Stimulated activated CD4-positive, alpha-beta T cell treated with anti-CD3 and anti-CD28 coated beads, Interleukin-15, amount 100 ng/mL, for 1 hour (primary cell): ENCODE measurements at places on chromosomes 1 and 21.
A peak's percentile ranks its signal among the peaks of the same experiment; 100 is the strongest.

GRCh38 chr1:228417483-228418203 is 982 bp upstream of the TRIM17 start:
- no peak for DNase-seq

- DNase-seq = no peak
Observed at GRCh38 chr1:26283279-26283853, 3.5 kb downstream of the SH3BGRL3 start.

GRCh38 chr1:55673416-55673815 is 458.3 kb upstream of the USP24 start:
- no peak for DNase-seq

GRCh38 chr1:14961661-14962267 is 191.8 kb upstream of the TMEM51 start:
- no peak for DNase-seq

- DNase-seq = no peak
Observed at GRCh38 chr1:61011561-61012263, 70.6 kb upstream of the NFIA start.

- no peak for DNase-seq
Observed at GRCh38 chr1:205458777-205459566, 3.1 kb upstream of the BLACAT1 start.

- DNase-seq = no peak
Observed at GRCh38 chr21:46180079-46180722, 4.1 kb downstream of the SPATC1L start.

DNA sequence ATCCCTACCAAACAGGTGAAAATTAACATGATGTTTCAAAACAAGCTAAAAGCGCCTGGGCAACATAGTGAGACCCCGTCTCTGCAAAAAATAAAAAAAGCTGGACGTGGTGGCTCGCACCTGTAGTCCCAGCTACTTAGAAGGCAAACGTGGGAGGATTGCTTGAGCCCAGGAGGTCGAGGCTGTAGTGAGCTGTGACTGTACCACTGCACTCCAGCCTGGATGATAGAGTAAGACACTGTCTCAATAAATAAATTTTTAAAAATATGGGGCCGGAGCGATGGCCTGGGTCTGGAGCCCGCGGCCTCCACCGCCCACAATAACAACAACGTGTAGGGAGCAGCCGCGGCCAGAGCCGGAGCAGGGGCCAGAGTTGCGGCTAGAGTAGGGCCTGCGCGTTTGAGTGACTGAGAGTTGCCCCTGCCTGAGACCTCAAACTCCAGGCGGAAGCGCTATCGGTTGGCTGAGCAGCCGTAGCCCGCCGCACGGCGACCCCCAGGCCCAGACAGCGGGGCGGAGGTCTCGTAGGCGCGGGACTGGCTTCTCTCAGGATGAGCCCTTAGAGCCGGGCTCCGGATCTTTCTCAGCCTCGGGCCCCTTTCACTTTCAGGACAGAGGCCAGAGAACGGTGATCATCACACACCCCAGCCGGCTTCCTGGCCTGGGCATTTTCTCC is 41.4 kb downstream of the ZMYM1 start:
- no peak for DNase-seq

- DNase-seq = no peak
Observed at GRCh38 chr21:45572231-45572630, 30.0 kb upstream of the SLC19A1 start.

- DNase-seq = no peak
Observed at GRCh38 chr1:113859478-113860175, 11.9 kb downstream of the PTPN22 start.

- DNase-seq = no peak
Observed at GRCh38 chr1:203276916-203277545, 28.3 kb upstream of the BTG2 start.

DNA sequence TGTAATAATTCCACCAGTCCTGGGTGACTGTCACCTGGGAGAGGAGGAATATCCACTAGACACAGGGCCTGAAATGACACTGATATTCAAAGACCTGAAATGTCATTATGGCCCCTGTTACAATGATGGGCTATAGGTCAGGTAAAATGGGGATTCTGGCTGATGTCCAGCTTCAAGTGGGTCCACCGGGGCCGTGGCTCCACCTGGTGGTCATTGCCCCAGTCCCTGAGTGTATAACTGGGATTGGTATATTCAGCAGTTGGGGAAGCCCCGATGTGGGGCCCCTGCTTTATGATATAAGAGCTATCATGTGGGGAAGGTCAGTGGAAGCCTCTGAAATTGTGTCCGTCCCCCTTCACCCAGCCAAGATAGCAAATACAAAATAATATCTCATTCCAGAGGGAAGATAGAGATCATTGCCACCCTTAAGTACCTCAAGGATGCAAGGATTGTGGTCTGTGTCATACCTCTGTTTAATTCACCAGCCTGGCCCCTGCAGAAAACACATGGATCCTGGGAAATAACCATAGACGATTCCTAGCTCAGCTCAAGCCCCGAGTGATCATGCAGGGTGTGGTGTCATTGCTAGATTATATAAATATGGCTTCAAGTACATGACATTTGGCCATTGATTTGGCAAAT is 19.4 kb downstream of the PLEKHO1 start:
- peak; percentile 22 for DNase-seq

GRCh38 chr1:230709619-230710542 is 4.0 kb downstream of the AGT start:
- no peak for DNase-seq

DNA sequence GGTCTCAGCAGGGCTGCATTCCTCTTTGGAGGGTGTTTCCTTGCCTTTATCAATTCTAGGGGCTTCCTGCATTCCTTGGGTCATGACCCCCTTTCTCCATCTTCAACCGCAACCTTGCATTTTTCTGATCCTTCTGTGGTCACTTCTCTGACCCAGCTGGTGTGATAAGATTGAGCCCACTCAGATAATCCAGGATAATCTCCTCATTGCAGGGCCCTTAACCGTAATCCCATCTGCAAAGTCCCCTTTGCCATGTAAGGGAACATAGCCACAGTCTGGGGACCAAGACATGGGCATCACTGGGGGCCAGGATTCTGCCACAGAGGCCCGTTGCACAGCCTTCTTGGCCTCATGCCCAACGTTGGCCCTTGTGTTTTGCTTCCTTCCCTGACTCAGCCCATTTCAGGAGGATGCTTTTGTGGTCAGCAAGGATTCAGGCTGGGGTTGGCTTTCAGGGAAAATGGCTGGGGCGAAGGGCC is 35.0 kb upstream of the IL19 start:
- DNase-seq = no peak

DNA sequence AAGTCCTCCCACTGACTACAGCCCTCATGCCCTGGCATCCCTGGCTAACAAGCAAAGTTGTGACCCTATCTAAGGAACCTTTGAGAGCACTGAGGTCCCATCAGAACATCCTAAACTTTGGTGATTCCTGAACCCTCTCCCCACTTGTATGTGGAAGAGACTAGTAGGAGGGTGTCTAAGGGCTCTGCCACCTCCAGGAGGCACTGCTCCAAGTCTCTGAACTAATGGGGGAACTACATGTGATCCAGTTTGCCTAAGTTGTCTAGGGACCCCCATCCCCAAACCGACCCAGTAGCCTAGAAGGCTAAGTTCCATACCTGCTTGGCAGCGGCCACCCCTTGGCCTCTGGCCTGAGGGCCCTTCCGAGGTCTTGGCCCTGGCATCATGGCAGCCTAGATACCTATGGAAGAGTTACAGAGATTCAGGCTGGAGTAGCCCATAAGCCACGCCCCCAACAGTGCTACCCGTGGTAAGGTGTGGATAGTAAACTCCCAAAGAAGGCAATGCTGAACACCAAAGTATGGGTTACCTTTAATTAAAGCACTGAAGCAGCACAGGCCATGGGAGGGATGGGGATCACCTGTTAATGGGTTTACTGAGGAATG is 1.7 kb downstream of the CC2D1B start:
- no peak for DNase-seq

DNA sequence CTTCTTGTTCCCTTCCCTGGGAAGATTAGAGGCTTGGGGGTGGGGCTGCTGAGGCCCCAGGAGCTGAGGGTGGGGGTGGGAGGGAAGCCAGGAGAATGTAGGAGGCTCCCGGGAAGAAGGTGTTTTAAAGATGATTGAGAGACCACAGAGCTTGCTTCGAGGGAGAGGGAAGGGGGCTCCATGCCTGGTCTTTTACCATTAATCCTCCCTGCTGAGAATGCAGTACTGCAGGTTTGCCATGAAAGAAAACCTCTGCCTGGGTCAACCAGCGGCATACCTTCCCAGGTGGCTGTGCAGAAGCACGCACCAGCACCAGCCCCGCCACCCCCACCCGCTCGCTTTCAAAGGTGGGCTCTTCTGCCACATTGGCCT is 15.4 kb downstream of the ABCA4 start:
- no peak for DNase-seq

DNA sequence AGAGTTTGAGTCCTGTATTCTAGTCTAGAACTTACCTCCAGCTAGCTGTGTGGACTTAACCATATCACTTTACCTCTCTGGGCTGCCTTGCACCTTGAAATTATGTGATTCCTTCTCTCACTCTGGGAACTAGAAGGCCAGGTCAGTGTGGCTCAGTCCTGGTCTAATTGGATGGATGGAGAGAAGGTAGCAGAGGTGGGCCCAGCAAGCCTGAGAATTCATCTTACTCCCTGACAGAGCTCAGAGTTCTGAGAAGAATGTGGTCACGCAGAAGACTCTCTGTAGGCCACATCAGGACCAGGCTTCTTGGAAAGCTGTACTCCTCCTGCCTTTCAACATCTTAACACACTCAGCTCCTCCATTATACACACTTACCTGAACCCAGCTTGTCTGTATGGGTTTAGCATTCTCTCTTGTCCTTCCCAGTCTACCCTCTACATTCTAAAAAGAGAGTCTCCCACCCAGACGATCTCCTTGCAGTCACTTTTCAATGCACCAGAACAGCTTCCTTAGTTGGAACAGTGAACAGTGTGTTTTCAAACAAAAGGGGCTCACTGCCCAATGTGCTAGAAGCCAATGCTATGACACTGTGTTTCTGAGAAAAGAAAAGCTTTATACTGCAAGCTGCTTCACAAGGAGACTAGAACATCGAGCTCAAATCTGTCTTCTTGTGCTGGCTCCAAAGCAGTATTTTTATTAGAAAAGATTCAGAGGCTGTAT is 60.5 kb downstream of the CAPN9 start:
- no peak for DNase-seq

DNA sequence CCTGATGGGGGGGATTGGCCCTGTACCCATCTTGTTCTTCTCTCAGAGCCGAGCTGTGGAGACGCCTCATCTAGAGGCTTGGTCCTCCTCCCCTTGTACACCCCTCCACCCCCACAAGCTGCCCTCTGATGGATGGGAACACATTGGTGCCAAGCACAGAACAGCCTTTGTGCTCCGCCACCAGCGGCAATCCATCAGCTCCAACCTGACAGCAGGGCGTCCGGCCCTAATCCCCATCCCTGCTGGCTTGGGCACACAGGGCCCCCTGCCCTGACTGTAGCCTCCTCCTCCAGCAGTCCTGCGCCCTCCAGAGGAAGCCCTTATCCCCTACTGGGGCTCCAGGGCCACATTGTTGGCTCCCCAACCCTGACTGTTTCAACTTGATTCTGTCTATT is 3.8 kb upstream of the MYOG start:
- no peak for DNase-seq

- DNase-seq = no peak
Observed at GRCh38 chr1:159175571-159175970, 4.2 kb downstream of the CADM3 start.

- DNase-seq = no peak
Observed at GRCh38 chr1:183913567-183913993, 108.7 kb downstream of the RGL1 start.

- no peak for DNase-seq
Observed at GRCh38 chr1:241208910-241209379, 148.1 kb downstream of the RGS7 start.

DNA sequence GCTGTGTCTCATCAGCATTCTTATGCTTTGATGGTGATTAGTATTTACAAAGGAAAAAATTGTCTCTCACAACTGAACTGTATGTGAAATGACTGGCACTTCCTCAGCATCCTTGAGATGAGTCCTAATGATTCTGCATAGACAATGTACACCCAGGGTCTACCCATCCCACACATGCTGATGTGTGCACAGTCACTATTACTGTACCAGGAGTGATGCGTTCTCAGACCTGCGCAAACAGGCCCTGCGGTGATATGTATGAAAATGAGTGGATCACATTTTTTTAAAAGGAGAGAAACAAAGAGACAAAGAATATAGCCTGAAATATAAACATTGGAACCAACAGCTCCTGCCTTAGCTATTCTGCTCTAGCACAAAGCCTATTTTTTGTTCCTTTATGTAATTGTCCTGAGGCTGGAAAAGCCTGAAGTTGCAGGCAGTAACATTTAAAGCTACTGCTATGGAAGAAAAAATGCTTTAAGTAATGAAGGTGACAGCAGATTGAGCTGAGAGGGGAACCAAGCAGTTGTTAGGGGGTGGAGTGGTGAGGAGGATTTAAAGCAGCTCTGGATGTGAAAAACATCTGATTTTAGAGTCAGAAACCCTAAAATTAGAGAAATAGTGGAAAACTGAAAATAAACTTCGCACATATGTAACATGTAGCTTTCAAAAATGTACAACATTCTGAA is 5.5 kb downstream of the RCAN1 start:
- no peak for DNase-seq

DNA sequence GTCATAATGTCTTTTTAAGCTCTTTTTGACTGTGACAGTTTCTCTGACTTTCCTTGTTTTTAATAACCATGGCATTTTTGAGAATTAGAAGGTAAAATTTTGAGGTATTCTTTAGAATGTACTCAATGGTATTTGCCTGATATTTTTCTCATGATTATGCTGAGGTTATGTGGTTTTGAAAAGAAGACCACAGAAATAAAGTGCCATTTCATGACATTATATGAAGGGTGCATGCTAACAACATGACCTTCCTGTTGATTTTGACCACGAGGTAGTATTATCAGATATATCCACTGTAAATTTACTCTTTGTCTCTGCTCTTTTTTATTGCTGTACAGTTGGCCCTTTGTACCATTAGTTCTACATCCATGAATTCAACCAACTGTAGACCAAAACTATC is 1418.5 kb downstream of the PLA2G4A start:
- DNase-seq = no peak

DNA sequence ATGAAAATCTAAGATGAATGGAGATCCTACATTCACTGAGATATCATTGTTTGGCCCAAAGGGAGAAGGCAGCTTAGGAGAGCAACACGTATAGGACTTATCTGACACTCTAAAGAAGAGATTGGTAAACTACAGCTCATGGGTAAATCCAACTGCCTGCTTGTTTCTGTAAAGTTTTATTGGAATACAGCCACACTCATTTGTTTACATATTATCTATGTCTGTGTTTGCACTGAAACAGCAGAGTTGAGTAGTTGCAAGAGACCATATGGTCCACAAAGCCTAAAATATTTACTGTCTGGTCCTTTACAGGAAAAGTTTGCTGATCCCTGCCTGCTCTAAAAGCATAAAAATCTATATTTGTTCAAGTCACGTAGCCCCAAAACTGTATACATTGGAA is 14.3 kb upstream of the LRRC53 start:
- no peak for DNase-seq

DNA sequence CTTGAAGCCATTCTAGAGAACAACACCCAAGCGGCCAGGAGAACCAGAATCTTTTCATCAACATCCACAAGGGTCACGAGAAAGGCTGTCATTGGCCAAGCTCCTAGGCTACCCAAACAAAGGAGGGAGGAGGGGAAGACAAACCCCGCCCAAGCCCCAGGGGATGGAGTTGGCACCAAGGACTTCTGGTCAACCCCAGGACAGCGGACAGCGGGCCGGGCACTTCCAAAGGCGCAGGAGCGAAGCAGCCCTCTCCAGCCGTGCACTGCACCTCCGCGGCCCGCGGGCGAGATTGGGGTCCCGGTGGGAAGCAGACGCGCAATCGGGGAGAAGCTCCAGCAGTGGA is at the start of gene CLIC6:
Gene CLIC6, plus strand, starts transcription at position 192 of the 346 bp plus-strand sequence. CDS start 395 bp downstream, outside the sequence.
- no peak for DNase-seq
